Activated T-helper 9 cell treated with anti-CD3 and anti-CD28 coated beads, Interleukin-2, amount 50 U/mL, for 16 hours (primary cell): ENCODE measurements at places on chromosomes 13 and 19.

DNA sequence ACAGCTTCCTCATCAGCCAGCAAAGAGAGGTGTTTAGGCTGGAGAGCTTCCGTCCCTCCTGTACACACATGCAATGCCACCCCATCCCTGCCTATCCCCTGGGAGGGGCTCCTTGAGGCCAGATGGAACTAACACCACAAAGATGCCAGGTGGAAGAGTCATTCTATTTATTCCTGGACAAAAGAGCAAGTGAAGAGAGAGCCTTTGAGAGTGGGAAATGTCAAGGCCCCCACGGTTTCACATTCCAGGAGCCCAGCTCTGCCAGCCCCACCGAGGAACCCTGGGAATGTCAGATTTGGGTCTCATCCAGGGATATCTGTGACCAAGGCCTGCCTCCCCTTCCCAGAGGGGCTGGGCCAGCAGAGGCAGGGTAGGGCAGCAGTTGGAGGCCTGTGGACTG, 30.8 kb upstream of the IGFL1 start:
- no peak for DNase-seq

- no peak for DNase-seq
Observed at GRCh38 chr13:35768073-35768472, 291.6 kb upstream of the MAB21L1 start.

- no peak for DNase-seq
Observed at GRCh38 chr13:72317346-72318109, 409.9 kb downstream of the MZT1 start.

- DNase-seq = peak; percentile 28
Observed at GRCh38 chr13:110616103-110617101, 1.1 kb downstream of the NAXD start.

- DNase-seq = no peak
Observed at GRCh38 chr19:58406818-58407657, 1.4 kb upstream of the ZNF584 start.

- no peak for DNase-seq
Observed at GRCh38 chr13:44373247-44373600, 400 bp upstream of the SERP2 start.

DNA sequence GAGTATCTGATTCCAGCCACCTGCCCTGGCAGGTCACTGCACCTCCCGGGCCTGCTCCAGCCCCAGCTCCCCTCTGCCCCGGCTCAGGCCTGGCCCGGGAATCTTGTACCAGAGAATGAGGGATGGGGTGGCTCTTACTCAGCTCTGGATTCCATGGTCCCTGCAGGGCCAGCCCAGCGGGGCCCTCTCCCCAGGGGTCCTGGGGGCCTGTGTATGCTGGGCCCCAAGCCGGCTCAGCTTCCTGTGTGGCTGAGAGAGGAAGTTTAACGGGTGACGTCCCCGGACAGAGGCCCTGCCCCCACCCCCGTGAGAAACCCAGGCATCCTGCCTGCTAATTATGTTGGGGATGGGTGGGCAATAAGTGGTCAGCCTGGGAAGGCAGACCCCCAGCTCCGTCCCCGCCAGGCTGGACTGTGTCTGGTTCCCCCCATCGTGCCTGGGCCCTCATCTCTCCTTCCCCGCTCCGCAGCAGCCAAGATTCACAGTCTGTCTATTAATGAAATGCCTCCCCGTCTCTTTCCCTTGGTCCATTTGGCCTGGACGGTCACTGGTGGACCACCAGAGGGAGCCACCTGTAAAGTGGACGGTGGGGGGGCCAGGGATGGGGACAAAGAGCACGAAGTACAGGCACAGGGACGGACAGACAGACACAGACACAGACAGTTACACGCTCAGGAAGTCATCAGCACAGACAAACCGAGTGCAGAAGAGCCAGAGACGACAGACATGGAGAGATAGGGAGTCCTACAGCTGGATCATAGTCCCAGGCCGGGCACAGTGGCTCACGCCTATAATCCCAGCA, at the start of gene DENND1C:
Gene DENND1C (minus strand): TSS at position 247 of the 802 bp plus-strand sequence. CDS start 92 bp downstream, at position 155.
- peak; percentile 47 for DNase-seq

GRCh38 chr13:69980799-69981198, 126.8 kb upstream of the ATXN8OS start:
- DNase-seq = no peak

- no peak for DNase-seq
Observed at GRCh38 chr19:13051557-13052165, 51.0 kb downstream of the LYL1 start.

DNA sequence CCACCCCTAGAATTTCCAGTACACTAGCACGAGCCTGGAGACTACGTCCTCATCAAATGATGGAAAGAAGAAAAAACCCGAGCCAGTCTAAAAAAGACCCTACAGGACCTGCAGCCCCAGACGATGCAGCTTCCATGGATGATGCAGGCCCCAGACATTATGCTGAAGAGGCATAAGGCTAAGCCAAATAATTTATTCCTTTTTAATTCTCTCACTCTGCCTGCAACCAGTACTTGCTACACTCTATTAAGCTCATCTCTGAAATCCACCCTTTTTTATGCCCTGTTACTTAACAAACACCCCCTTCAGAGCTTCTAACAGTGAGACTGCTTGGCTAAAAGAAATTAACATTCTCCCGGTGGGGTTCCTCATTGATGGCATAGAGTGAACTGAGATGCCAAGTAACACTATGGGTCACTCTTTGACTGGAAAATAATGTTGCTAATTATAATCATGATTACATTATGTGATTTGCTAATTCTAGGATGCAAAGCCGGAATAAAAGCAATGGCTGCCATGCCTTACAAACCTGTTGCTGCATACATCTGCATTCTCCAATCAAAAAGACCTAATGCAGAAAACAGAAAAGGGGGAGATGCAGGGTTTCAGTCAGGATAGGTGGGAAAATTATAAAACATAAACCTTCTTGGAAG, 1462.4 kb downstream of the UQCRFS1 start:
- no peak for DNase-seq

- DNase-seq = no peak
Observed at GRCh38 chr13:90197722-90198121, 1149.8 kb upstream of the MIR17HG start.

GRCh38 chr19:3482507-3483225, 575 bp downstream of the SMIM44 start:
- no peak for DNase-seq

- no peak for DNase-seq
Observed at GRCh38 chr13:29991343-29991742, 140.9 kb upstream of the UBL3 start.

DNA sequence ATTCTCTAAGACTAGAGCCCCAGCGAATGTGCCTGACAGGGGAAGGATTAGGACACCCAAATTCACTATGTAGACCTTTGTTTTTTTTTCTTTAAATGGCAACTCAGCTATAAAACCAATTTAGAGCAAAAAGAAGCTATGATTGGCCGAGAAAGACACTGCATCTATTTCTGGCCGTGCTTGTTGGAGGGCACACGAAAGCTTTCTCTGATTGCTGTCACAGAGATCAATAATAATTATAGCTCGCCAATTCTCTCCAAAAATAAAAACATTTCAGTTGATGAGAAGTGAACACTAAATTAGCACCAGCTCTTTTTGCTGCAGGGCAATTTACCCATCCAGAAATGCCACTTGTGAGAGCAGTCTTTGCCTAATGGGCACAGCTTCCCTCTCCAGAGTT, 31.2 kb downstream of the CBY2 start:
- no peak for DNase-seq

GRCh38 chr13:98467263-98467985, 109.5 kb downstream of the STK24 start:
- no peak for DNase-seq

DNA sequence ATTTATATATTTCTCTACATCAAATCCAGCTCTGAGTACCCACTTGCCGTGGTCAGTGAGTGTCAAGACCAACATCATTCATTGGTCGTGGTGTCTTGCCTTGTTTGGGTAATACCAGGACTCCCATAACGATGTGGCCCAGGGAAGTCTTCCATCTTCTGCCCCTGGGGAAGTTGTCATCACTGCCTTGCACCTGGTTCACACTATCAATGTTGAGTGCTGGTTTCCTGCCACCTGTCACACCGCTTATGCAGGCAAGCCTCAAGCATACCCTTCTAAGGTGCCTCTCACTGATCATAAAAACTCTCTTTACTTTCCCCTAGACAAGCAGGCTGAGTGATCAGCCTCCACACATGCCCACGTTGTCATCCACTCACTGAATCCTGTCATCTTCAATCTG, 382.4 kb downstream of the KCTD12 start:
- DNase-seq = no peak
